Neural progenitor cell (in vitro differentiated cells): ENCODE measurements at places on chromosomes 16 and 17.

DNA sequence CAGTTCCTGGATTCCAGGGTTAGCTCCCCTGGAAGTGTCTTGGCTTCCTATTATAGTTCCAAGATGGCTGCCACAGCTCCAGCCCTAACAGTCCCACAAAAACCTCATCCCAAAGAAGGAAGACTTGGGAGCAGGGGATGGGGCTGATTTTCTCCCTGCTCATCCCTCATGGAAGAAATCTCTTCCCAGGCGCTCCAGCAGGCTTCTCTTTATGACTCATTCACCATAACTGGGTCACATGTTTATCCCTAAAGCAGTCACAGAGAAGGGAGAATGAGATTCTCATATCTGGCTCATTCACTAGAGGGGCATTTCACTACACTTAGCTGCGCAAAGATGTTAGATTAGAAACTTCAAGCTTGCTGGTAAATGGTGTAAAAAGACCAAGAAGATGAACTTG is 206.5 kb upstream of the IRX3 start:
- DNase-seq: no peak

GRCh38 chr17:18108401-18109312 is at the start of gene MYO15A:
MYO15A (plus strand) TSS chr17:18108756; CDS start chr17:18118801, 10,045 bp downstream.
- no peak for DNase-seq

DNA sequence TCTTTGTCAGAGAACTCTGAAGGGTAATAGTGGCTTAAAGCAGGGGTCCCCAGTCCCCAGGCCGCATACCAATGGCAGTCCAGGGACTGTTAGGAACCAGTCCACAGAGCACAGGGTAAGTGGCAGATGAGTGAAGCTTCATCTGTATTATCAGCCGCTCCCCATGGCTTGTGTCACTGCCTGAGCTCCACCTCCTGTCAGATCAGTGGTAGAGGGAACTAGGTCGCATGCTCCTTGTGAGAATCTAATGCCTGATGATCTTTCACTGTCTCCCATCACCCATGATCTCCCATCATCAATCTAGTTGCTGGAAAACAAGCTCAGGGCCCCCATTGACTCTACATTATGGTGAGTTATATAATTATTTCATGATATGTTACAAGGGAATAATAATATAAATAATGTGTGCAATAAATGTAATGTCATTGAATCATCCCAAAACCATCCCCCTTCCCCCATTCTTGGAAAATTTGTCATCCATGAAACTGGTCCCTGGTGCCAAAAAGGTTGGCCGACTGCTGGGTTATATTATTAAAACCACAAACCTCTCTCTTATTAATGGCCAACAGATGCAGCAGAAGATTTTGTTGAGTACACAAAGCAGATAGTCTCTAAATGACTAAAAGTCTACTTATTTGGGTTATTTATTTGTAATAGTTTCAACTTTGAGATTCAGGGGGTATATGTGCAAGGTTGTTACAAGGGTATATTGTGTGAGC is 782.7 kb downstream of the CDH11 start:
- no peak for DNase-seq

DNA sequence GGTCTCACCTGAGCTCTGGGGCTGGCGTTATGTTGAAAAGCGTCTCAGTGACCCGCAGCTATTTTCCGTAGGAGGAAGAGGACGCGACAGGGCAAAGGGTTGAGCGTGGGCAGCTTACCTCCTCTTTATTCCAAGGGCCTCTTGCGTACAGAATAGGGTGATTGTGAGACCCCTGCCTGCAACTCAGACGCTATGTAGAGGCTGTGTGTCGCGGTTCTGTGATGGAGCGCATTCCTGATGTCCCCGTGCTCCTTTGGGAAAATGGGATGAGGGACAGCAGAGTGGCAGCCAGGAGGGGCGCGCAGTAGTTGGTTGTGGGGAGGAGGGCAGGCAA is 531 bp upstream of the CDH8 start:
- peak; percentile 67 for DNase-seq

GRCh38 chr16:813204-813915 is 12.8 kb upstream of the GNG13 start:
- DNase-seq: peak; percentile 86

GRCh38 chr16:71658771-71659170 is 32.8 kb downstream of the MARVELD3 start:
- no peak for DNase-seq

GRCh38 chr17:37188157-37188556 is 187.6 kb upstream of the C17orf78 start:
- DNase-seq: no peak

DNA sequence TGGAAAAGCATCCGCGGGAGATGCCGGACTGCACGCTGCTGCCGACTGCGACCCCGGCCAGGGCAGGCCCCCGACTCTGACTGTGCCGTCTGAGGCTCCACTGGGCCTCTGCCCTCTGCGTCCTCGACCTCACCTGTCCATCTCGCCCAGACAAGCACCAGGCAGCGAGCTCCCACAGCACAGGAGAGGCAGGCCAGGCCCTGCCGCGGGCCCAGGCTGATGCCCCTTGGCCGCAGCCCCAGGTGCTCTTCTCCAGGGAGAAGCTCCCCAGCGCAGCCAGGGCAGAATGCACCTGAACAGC is 98.1 kb upstream of the DNAH17 start:
- no peak for DNase-seq

GRCh38 chr17:55377671-55378275 is 43.9 kb downstream of the MMD start:
- no peak for DNase-seq

DNA sequence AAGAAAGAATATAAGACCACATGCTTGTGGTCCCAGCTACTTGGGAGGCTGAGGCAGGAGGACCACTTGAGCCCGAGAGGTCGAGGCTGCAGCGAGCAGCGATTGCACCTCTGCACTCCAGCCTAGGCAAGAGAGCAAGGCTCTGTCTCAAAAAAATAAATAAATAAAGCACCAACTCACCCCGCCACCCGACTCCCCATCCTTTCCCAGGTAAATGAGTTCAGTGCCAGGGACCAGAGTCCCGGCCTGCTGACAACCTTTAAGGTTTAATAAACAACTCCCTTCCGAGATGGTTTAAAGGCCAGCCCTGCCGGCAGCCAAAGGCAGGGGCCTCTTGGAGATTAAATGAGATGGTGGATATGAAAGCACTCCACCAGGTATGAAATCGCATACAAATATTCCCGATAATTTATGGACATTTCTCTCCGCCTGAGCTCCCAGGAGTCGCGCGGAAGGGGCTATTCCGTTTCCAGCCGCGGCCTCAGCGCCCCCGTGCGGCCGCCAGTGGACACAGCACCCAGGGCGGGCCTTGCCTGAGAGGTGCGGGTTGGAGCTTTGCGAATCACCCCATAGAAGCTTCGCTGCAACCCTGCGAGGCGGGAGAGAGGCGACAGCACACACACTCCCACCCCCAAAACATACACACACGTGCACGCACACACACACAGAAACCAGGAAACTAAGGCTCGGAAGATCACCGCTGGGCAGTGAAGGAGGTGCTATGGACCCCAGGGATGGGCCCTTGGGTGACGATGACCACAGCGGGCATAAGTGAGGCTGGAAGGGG is 4.0 kb upstream of the RPL38 start:
- peak; percentile 78 for DNase-seq

GRCh38 chr17:66347661-66348514 is 45.5 kb downstream of the PRKCA start:
- no peak for DNase-seq

GRCh38 chr17:28575126-28575795 is 1.4 kb downstream of the ALDOC start:
- DNase-seq: peak; percentile 17

DNA sequence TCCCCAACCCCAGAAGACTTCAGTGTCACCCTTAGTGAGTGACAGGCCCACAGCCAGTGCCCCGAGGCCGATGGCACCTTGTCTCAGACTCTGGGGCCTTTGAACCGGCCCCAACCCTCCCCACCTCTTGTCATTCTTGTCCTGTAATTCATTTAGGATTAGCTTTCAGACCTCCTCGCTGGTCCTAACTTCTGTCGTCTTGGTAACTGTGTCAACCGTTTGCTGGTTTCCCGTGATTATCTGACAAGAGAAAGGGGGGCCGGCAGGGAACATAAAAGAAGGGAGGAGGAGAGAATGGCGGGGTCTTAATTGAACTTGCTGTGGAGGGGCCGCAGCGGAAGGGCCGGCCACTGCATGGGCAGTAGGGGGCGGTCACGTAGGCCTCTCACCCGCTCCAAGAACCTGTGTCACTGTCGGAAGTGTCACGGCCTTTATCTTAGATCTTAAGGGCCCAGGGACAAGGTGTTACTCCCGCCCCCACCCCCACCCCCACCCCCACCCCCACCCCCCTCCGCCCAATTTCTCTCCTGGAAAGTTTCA is 46.5 kb upstream of the GSE1 start:
- DNase-seq: peak; percentile 92
